SHP77 treated with DMSO at 0.1 percent for 48 hours (cell line): ENCODE measurements at places on chromosomes 2 and 18.

- no peak for DNase-seq
These were observed 132.4 kb upstream of the TRIB2 start for GRCh38 chr2:12584338-12584737.

DNA sequence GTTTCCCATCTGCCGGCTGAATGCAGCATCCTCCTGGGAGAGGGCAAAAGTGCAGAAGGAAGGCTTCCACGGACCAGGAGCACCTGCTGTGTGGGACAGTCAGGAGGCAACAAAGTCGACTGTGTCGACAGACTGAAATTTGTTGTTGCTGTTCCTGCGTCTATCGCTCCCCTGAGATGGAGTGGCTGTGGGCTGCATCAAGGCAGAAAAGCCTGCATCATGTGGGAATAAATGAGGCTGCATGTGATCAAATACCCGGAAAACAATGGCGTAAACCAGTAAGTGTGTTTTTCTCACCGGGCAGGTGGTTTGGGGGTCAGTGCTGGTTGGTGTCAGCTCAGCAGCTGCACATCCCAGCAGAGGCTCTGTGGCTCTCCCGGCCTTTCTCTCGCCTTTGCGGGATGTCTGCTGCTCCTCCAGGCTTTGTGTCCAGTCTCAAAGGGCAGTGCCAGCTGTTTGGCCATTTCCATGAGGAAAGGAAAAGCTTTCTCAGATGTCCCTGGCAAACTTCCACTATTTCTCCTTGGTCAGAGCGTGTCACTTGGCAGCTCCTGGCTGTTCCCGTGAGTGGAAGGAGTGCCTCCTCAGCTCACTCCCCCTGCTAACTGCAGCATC is 262.4 kb downstream of the NDUFA10 start:
- DNase-seq = no peak

GRCh38 chr2:234285541-234285940 is 211.3 kb downstream of the ARL4C start:
- no peak for DNase-seq

DNA sequence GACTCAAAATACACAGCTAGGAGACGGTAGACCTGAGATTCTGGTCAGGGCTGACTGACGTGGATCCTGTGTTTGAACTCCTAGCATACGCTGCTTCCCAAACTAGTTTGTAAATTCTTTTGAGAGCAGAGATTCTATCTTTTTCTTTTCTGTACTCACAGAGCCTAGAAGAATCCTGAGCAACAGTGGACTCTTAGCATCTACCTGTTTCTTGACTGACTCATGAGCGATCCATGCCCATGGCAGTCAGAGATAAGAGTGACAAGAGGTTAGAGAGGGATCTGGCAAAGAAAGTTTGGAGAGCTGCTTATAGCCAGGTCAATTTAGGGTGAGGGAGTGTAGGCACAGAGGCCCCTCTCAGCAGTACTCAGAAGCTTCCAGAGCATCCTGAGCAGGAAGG is 41.1 kb upstream of the PPP1CB start:
- no peak for DNase-seq

DNA sequence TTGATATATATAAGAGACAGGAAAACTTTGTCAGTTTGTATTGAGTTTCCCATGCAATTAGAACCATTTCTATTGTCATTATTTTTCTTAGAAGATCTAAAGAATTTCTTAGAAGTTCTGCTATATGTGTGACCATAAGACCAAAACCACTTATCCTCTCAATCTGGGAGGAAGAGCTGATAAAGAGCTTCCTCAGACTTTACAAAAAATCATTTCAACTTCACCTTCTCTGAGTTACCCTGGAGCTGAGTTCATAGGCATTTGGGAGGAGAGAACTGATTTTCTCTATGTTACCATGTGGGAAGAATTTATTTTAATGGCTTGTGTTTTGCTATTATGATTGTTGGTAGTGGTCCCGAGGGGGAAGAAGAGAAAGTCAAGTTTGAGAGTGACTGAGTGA is 329.3 kb downstream of the GPD2 start:
- no peak for DNase-seq

GRCh38 chr18:76894566-76895346 is 72.4 kb downstream of the ZNF236 start:
- DNase-seq = no peak

DNA sequence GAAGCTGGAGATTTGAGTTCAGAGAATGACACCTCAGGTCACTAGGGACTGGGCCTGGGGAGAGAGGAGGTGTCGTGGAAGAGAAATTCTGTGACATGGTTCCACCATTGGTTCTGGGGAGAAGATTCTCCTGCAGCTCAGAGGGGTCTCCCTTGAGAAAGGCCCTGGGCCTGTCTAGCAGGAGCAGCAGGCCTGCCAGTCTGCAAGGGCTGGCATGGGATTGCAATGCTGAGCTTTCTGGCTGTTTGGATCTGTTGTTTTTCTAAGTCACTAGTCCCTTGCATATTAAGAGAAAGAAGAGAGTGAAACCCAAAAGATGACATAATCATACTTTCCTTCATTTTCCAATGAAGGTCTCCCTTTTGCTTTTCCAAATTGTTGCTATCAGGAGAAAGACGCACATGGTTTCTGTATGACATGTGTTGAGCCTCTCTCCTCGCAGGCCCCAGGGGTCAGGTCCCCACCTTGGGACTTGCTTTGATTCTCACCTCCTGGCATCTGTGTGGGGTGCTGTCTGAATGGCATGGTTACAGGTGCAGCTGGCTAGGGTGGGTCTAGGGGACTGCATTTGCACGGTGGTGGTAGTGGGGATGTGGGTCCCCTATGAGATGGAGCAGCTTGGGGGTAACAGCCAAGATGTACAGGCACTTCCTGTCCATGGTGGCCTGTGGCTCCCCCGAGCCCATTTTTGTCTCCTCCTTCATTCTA is 117.8 kb downstream of the GLI2 start:
- DNase-seq = no peak

- DNase-seq = no peak
These were observed 45.1 kb downstream of the LCLAT1 start for GRCh38 chr2:30492185-30492584.

- DNase-seq = no peak
These were observed 8.3 kb downstream of the KCNF1 start for GRCh38 chr2:10919771-10920621.

DNA sequence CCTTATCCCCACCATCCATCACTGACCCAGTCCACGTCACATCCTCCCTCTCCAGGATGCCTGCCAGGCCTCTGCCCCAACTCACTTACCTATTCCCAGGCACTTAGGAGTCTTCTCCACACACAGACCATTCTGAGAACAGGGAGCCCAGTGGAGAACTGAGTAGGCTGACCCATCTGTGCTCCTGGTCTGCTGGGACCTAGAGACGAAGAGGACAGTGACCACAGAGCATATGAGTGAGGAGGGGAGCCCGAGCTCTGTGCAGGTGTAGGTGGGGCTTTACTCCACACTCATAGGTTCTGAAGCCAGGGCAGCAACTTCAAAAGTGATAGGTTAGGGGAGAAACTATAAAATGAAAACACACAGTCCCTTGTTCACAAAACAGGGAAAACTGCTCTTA is 130.0 kb downstream of the NDUFA10 start:
- no peak for DNase-seq

DNA sequence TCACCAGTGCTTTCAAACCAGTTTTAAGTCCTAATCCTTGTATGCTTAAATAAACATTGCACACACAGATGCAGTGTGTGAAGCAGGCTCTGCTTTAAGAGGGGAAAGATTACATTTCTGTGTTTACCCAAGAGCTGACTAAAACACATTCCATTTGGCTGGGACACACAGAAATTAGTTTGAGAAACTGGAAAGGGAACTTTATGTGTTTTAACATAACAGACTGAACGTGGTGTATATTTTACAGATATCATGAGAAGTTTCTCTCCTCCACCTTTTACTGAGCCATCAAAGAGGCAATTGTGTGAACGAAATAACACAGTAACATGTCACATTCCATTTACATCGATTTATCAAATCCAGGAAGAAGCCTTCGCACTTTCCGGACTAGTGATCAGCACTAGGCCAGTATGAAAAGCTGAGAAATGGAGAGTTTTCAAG is 121.8 kb downstream of the MAIP1 start:
- DNase-seq = no peak

- no peak for DNase-seq
These were observed 143.9 kb downstream of the NCK2 start for GRCh38 chr2:105888625-105889024.

GRCh38 chr2:26764906-26765305 is 822 bp downstream of the SLC35F6 start:
- no peak for DNase-seq

DNA sequence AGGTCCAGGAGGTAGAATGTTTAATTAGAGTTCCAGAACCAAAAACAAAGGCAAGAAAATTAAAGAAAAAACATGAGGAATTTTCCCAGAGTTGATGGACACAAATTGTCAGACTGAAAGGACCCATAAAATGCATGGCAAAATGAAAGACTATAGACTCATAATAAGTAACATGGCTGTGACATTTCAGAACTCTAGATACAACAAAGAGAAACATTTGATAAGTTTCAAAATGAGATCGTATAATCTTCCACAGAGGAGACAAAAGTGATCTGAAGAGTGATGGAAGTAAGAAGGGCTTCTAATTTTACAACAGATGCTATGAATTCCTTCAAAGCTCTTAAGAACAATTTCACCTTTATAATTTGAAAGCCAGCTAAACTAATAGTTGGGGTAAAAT is 20.4 kb downstream of the ORC4 start:
- no peak for DNase-seq

DNA sequence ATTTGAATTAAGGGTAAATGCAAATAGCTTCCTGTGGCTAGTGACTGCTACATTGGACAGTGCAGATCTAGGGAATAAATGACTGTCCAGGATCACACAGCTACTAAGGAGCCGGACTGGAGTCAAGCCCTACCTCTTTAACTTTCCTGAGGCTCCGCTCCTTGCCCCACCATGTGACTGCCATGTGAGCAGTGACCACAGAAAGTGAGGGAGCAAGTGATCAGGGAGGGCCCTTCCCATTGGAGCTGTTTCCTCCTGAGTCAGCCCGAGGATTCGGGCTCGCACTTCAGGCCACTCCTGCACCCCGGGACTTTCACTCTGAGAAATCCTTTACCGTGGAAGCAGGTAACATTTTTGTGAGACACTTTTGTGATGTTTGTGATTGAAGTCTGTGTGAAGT is 198.0 kb downstream of the ANKRD30B start:
- DNase-seq = no peak

GRCh38 chr2:232488097-232488711 is 570 bp upstream of the ECEL1 start:
- no peak for DNase-seq

GRCh38 chr18:52869349-52869923 is 529.4 kb downstream of the DCC start:
- DNase-seq = no peak
